ENCODE measurements at places on chromosomes 4 and X.

DNA sequence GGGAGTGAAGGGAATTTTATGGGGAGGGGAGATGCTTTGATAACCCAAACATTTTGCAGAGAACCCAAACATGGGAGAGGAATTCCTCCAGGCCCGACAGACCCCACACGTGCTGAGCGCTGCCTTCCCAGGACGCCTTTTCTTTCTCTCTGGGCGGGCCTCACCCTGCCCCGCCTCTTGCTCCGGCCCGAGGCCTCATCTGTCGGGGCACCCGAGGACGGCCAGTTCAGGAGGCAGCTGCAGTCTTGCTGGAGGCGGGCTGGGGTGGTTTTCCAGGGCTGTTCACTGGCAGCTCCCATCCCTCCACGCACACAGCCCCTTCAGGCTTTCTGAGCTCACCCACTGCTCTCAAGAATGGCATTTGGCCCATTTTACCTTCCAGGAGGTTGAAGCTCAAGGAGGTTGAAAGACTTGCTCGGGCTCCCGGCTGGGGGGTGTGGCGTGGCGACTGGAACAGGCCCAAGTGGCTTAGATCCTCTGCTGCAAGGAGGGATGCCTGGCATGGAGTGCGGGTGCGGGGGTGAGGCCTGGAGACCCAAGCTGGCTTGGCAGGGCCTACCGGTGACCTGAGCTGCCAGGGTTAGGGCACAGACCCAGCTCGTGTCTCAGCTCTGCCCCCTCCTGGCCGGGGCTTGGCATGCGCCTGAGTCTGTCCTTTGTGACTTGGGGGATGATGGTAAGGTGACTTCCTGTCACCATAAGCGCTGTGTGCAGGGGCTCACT lies 99.2 kb downstream of the PSAPL1 start:
- peak; percentile 17 for DNase-seq

DNA sequence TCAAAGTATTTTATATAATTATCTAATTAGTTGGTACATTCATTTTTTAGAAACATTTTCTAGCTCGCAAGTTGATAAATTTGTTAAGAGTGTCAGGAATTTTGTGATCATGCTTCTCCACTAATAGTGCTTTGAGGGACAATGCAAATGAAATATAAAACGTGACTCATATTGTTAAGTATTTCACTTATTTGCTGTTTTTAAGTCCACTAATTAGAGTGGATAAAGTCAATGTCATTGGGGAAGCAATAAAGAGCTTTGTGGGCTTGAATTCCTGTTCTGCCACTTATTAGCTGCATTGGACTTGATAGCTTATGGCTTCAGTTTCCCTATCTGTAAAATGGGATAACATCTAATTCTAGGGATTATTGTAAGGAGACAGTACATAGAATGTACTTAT lies 26.5 kb upstream of the ANAPC4 start:
- DNase-seq: no peak

DNA sequence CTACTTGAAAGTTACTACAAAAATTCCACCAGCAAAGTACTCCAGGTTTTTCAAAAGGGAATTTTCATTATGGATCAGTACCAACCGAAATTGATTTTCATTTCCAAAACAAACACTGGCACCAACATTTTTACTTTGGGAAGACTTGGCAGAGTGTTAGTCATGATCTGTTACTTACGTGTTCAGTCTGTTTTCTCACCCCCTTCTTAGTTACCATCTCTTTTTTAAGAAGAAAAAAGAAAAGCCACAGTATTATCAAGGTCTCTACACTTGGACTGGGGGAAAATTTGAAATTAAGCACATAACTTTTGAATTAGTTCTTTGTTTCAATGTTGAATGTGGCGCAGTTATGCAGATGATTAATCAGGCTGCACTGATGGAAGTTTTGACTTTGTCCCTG lies 27.5 kb downstream of the RBBP7 start:
- no peak for DNase-seq

GRCh38 chrX:18278449-18278848 lies 57.8 kb upstream of the BEND2 start:
- no peak for DNase-seq

DNA sequence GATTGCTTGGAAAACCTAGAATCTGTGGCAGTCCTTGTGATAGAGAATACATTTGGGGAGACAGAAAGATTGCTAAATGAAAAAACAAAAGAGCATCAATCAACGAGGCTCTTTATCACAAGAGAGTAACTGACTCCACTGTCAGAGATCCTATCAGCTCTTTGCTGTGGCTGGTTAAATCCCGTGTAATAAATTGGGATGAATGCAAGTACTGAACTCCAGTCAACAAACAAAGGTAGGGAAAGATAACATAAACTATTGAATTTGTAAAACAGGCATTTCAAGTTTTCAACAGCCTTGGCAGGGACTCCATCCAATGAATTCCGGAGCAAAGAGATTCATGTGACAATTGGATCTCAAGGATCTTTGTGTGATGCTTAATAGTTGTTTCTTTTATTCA lies 21.3 kb downstream of the MMRN1 start:
- no peak for DNase-seq

DNA sequence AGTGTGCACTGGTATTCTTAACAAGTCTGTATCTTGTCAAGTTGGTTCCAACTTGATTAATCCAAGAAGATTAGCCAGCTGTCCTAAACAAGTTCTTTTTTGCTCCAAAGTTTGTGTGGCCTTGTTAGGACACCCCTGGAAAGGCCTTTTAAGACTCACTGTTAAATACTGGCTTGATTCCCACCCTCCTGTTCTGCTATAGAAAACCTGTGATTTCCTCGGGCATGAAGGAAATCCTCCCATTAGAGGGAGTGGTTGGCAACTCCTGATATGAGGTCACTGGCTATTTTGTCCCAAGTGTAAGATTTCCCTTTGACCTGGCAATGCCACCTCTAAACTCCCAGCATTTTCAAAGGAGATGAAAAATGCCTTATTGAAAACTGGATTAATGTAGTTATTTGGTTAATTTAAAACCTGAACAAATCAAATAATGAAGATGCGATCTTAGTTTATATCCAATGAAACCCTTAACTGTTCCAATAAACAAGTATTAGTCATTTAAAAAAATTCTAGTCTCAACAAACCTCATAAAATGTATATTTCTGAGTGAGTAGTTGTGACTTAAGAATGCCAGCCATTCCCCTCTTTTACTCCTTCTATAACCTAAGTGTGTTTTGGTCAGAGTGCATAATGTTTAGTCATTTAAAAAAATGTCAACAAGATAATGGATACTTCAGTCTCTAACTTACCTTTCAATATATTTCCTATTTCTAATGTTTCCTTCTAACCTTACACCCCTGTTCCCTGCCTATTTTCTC lies 94.4 kb downstream of the NPNT start:
- no peak for DNase-seq

GRCh38 chrX:140817943-140818342 lies 108.4 kb downstream of the LINC00632 start:
- DNase-seq: no peak

- no peak for DNase-seq
Observed at GRCh38 chrX:116493271-116493670, 30.5 kb upstream of the CT83 start.

DNA sequence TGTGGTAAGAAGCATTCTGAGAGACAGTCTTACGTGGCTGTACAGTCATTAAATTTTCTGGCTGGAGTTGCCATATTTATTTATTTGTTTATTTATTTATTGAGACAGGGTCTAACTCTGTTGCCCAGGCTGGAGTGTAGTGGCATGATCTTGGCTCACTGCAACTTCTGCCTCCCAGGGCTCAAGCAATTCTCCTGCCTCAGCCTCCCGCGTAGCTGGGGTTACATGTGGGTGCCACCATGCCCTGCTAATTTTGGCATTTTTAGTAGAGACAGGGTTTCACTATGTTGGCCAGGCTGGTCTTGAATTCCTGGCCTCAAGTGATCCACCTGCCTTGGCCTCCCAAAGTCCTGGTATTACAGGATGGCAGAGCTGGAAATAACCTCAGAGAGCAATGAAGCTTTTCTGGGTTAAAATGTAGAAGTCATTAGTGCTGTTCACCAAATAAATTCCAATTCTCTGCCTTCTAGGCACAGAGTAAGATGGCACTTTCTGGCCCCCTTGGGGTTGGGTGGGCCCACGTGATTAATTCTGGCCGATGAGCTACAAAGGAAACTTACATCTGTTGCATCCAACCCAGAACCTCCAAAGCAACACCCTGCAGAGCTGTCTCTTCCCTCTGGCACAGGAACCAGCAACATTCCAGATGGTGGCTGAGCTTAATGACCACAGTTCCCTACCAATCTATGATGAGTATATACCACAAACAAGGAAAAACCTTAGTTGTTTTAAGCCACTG lies 4.5 kb downstream of the MRFAP1 start:
- DNase-seq: no peak

DNA sequence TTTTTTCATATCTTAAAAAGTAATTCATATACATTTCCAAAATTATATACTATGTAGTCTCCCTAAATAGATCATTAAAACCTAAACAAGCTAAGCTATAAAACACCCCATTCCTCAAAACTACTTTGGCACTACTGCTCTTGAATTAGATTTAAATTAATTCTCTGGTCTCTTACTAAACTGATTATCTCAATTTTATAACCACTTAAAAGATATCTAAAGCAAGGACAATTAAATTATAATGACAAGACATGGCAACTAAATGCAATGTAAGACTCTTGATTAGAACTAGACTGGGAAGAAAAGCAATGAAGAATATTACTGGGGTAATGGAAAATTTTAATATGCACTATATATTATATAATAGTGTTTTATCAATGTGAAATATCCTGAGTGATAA lies 27.9 kb downstream of the TMEM184C start:
- no peak for DNase-seq

DNA sequence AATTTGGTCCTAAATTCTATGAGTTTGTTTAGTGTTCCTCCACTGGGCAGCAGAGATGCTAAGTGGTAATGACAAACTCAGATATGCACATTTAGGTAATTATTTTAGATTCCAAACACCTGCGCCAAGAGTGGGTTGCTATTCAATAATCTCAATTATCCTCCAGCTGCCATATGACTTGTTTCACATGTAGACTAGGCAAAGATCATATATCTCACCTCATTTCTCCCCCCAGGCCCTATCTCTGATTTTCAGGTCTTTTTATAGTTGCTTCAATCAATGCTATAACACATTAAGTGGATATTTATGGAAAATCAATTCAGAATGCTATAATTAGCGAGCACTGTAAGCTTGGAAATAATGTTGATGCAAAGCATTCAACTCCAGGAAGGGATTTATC lies 217.6 kb downstream of the KCTD8 start:
- no peak for DNase-seq

GRCh38 chr4:168845897-168846296 lies 164.2 kb downstream of the CBR4 start:
- no peak for DNase-seq

- no peak for DNase-seq
Observed at GRCh38 chr4:94277534-94277933, 65.1 kb downstream of the HPGDS start.
